ENCODE measurements at places on chromosomes 5 and 9. TPM values are rescaled to one million over a fixed set of nuclear protein-coding genes. Genes with fewer than 3 reads are reported as not detected.

- H3K27me3 ChIP-seq: no peaks in the 10 kb centered on the region
- no peak for DNase-seq
- H3K4me1 ChIP-seq: no peaks in the 10 kb centered on the region
- no peaks in the 10 kb centered on the region for H3K36me3 ChIP-seq
- H3K4me3 ChIP-seq: no peak overlapping the region
- no peak overlapping the region for H3K27ac ChIP-seq
Measured at GRCh38 chr5:79843450-79844388, 147.3 kb downstream of the MTX3 start.

GRCh38 chr9:114691046-114691955 lies 9.3 kb upstream of the TEX48 start:
- H3K36me3 ChIP-seq: no peaks in the 10 kb centered on the region
- H3K27ac ChIP-seq: no peak overlapping the region
- no peaks in the 10 kb centered on the region for H3K27me3 ChIP-seq
- no peaks in the 10 kb centered on the region for H3K4me1 ChIP-seq
- DNase-seq: no peak

GRCh38 chr9:121910491-121911040 lies 182.5 kb downstream of the TTLL11 start:
- no peaks in the 10 kb centered on the region for H3K4me1 ChIP-seq
- DNase-seq: no peak
- no peaks in the 10 kb centered on the region for H3K36me3 ChIP-seq
- H3K27ac ChIP-seq: no peak overlapping the region

Gene SYK
- total RNA-seq: 242 TPM

Gene ABHD17B
- total RNA-seq: 24.3 TPM

- peaks cover 4% of the 10 kb centered on the region for H3K4me1 ChIP-seq
- H3K36me3 ChIP-seq: no peaks in the 10 kb centered on the region
- H3K27ac ChIP-seq: no peak overlapping the region
- no peak for DNase-seq
- no peaks in the 10 kb centered on the region for H3K27me3 ChIP-seq
- no peak overlapping the region for H3K4me3 ChIP-seq
Measured at GRCh38 chr5:54186108-54186507, 124.3 kb downstream of the ARL15 start.
